HCEC 1CT (cell line): ENCODE measurements at places on chromosomes 4 and X.

DNA sequence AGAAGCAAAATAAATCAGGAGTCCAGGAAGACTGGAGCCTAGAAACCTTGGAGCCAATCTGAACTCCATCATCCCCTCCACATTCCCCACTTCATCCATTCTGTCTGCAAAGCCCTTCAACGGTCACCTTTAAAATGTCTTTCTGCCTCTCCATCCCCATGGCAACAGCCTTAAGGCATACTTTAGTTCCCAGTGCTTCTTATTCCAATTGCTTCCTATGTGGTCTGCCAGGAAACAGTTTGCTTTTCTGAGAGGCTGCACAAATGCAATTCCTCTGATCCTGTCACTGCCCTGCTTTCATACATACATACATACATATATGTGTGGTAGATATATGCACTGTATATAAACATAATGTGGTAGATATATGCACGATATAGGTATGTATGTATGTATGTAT is 786 bp upstream of the MAGEH1 start:
- DNase-seq = no peak

GRCh38 chr4:161650812-161651211 is 513.0 kb downstream of the FSTL5 start:
- no peak for DNase-seq

GRCh38 chrX:109952985-109953905 is 49.7 kb upstream of the TMEM164 start:
- DNase-seq = peak; percentile 3

DNA sequence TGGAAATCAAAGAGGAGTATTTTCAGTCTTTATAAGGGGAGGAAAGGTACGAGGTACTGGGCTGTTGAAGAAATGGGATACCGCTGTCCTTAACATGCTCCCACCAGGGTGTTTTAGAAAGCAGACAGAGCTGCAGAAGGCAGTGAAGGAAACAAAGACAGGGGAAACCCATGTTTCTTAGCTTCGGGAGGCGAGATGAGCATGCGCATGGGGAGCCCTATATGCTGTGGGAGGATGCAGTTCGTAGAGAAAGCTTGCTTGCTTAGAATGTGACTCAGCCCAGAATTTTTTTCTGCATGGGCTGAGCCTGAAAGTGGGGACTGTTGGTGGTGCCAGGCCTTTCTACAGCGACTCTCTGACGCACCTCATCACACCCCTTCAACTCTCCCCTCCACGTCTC is 28.8 kb upstream of the SCOC start:
- no peak for DNase-seq

DNA sequence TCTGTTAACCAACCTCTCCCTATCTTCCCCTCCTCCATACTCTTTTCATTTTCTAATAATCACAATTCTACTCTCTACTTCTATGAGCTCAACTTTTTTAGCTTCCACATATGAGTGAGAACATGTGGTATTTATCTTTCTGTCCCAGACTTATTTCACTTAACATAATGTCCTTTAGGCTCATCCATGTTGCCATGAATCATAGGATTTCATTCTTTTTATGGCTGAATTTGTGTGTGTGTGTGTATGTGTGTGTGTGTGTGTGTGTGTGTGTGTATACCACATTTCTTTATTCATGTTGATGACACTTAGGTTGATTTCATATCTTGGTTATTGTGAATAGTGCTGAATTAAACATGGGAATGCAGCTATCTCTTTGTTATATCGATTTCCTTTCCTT is 37.4 kb downstream of the RUFY3 start:
- peak; percentile 1 for DNase-seq

DNA sequence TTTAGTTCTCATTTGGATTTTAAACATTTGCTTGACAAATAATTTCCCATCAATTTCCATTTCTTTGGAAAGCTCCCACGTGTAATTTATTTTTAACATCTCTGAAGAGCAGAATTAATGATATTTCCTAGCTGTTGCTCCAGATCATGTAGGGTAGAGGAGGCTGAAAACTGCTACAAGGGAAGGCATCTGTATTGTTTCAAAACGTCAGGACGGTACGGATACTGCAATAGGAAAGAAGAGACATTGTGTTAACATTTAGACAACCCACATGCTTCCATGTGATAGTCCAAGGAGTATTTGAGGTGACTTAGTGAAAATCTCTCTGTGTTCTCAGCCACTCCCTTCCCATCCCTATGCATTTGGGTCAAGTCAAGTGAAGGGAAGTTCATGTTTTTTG is 15.4 kb upstream of the ADH1B start:
- no peak for DNase-seq

DNA sequence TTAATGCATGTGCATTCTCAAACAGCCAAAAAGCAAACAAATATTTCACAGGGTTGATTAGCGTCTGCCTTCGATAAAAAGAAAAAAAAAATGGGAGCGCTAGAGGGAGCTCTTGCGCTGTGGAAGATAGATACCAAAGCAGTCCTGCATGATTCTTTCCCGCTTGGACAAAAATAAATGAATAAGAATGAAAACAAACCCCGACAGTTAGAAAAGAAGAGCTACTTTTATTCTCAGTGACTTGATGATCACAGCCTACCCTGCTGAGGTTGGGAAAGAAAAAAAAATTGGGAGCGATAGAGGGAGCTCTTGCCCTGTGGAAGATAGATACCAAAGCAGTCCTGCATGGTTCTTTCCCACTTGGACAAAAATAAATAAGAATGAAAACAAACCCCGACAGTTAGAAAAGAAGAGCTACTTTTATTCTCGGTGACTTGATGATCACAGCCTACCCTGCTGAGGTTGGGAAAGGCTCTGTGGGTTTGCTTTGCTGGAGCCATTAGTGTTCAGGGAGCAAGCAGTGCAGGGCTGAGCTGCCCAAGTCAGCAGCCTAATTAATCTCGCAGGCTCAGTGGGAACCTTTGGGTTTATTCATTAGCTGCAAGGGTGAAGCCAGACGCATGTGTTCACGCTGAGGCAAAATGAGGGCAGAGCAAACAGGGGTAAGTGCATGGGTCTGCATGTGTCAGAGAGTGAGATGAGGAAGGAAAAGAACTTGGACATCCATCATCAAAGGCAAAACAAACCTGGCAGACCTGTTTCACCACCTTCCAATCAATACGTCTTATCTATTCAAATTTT is 249.3 kb upstream of the PRKX start:
- DNase-seq = no peak

DNA sequence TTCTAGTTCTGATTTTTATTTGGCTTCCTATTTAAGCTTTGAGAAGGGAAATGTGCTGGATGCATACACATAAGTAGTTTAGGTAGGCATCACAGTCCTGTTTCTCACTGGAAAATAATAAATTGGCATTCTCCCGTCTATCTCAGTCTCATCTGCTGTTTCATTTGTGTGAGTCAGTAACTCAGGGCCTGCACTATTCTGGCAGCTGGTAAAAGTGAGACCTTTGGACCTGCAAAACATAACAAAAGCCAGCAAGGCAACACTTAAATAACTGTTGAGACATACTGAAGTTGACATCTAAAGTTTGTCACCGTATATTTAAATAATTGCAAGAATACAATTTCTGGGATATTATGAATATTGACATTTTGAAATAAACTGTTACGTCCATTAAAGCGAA is 8.6 kb upstream of the UBQLN2 start:
- DNase-seq = no peak

DNA sequence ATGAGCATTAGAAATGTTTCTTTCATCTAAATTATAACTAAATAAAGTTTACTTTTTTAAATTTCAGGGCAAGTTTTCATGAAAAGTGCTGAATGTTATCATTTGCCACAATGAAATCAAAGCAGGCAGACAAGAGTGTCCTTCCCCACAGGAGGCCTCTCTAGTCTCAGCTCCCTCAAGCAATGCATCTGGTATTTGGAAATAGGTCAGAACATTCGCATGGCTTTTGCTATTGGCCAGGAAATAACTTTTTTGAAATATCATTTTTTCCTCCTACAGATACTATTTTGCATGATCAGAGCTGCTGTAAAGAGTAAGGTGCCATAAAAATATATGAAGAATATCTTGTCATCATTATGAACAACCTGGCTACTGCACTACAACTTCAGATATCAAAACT is 41.1 kb downstream of the MAD2L1 start:
- DNase-seq = no peak
